Activated T-cell treated with anti-CD3 and anti-CD28 coated beads for 24 hours (primary cell): ENCODE measurements at places on chromosomes 7 and 10.

DNA sequence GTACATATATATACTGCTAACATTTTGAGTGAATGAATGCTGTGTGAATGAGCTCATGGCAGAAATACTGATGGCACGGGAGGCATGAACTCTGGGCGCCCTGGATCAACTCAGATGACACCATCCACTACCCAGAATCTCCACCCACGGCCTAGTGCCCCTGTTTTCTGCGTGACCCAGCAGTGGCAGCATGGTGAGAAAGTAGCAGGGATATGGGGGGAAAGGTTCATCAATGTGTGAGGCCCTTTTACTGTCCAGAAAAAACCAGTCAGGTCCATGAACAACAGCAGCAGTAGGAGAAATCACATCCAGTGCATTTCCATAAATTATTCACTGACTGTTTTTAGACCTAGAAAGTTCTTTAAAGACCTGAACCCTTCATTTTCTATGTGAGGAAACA is 391.0 kb upstream of the NRP1 start:
- DNase-seq: no peak

- no peak for DNase-seq
Measured at GRCh38 chr10:95841661-95842498, 65.9 kb upstream of the CC2D2B start.

GRCh38 chr10:98326621-98327027 is 58.6 kb upstream of the LOXL4 start:
- DNase-seq: no peak

GRCh38 chr10:48243487-48243886 is 31.0 kb downstream of the FRMPD2 start:
- DNase-seq: no peak

GRCh38 chr10:100146875-100147650 is 38.8 kb downstream of the ERLIN1 start:
- no peak for DNase-seq

- DNase-seq: no peak
Measured at GRCh38 chr7:82600531-82600930, 157.0 kb upstream of the CACNA2D1 start.

- DNase-seq: no peak
Measured at GRCh38 chr10:34121781-34122622, 693.1 kb downstream of the PARD3 start.
